ENCODE measurements at places on chromosomes 6 and 20.

- no peak for DNase-seq
Observed at GRCh38 chr6:14035071-14035847, 82.3 kb upstream of the CD83 start.

DNA sequence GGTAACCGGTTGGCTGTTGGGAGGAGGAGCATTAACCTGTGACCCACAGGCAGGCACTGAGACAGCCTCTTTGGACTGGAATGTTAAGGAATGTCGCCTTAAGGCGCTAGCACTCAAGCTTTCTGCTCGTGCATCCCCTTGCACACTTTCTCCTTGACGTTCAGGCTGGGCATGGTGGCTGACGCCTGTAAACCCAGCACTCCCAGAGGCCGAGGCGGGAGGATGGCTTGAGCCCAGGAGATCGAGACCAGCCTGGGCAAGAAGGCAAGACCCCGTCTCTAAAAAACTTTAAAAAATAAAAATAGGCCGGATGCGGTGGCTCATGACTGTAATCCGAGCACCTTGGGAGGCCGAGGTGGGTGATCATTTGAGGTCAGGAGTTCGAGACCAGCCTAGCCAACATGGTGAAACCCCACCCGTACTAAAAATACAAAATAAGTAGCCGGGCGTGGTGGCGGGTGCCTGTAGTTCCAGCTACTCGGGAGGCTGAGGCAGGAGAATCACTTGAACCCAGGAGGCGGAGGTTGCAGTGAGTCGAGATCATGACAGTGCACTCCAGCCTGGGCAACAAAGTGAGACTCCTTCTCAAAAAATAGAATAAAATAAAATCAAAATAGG is 1.9 kb upstream of the GID8 start:
- no peak for DNase-seq

- DNase-seq: peak; percentile 77
Observed at GRCh38 chr20:33866398-33867100, 55.4 kb downstream of the CHMP4B start.

GRCh38 chr20:31861385-31862156 is 8.8 kb downstream of the DUSP15 start:
- peak; percentile 99 for DNase-seq

DNA sequence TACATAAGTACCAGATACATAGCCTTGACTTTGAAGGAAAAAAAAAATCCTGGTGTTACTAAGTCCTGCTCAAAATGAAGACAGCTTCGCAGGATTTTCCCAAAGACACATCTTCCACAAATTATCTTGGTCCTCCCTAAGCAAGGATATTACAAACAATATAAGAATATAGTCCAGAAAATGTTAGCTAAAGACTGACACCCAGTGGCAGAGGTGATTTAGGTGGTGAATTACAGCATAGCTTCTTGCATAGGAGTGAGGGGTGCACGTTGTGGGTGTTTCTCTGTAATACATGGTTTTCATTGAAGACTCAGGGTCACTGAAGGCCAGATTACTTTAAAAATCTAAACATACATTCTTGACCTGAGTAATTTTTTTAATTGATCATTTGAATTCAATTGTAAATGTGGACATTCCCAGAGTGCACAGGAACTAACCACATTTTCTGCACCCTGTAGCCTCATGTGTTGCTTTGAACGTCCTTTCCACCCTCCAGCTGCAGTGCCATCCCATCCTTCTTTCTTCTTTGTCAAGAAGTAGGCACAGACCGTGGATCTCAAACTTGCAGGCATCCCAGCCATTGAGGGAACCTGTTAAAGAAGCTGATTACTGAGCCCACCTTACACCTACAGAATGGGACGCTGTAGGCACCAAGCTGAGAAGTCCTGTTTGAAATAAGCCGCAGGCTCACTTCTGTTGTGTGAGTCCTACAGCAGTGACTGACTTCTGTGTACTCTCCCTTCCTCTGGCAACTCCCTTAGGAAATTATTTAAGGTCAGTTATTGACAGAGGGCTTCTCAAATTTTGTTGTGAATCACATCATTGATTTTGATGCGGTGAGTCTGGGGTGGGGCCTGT is 102.6 kb downstream of the PERP start:
- no peak for DNase-seq

DNA sequence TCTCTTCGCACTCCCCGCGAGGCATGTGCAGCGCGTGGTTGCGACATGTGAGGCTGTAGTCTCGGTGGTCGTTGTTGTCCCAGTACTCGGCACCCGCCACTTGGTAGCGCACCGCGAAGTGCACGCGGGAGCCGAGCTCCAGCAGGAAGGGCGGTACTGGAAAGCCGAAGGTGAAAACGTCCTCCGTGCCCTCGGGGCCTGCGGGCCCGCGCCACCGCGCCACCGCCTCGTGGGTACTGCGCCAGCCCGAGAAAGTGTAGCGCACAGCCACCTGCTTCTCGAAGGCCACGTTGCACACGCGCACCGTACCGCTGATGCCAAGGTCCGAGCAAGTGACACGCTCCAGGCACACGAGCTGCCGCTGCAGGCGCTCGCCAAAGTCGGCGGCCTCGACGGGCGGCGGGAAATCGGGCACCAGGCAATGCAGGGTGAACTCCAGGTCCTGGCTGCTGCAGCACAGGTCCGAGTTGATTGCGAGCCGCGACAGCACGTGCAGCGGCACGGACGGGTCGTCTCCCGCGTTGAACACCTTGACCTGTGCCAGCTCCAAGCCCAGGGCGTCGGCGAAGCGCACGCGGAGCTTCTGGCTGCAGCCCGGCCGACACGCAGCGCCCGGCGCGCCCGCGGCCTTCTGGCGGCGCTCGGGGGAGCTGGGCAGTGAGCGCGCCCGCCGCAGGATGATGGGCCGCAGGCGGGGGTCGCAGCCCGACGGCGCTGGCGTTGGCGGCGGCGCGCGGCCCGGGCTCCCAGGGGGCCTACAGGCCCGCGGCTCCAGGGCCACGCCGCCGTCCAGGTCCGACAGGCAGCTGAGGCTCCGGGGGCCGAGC is 840 bp downstream of the PPP1R3D start:
- DNase-seq: no peak

GRCh38 chr6:97100696-97101095 is 176.2 kb downstream of the KLHL32 start:
- DNase-seq: no peak

DNA sequence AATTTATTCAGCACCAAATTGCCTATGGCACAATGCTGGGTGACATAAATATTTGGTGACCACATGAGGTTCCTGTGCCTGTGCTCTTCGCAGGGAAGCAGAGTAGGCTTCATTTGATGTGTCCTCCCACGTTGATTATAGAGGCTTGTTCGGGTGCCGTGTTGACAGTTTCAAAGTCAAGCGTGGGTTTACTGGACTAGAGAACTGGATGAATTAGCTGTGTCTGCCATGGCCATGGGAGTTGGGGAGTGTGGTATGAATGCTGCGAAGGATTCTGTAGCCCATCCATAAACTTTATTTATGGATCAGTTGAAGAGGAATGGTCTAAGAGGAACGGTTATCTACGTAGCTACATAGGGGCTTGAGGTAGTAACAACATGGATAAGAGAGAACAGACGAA is 11.0 kb downstream of the CD109 start:
- DNase-seq: no peak

DNA sequence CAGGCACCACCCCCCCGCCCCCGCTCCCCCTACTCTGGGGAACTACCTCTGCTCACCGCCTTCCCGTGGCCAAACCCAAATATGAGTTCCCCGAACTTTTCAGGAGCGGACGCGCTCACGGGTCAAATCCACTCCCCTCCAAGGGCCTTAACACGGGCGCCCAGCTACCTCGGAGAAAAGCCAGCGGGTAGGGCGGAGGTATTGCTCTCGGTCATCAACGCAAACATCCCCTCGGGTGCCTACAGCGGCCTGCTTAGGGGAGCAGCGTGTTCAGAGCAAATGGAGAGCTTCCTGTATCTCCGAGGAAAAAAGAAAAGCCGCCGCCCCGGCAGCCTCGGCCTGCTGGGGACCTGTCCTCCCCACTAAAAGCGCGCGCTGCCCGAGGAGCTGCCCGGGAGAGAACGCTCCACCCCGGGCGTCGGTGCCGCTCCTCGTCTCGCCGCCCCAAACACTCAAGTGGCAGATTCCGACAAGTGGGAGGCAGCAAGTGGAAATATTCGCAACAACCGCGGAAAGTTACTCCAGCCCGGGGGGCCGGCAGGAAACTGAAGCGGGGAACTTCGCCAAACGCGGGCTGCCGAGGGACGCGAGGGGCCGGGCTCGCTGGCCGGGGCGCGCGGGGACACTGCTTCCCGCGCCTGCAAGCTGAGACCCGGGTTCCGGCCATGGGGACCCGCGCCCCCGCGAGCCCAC is 699 bp downstream of the PTPRT start:
- DNase-seq: peak; percentile 53

DNA sequence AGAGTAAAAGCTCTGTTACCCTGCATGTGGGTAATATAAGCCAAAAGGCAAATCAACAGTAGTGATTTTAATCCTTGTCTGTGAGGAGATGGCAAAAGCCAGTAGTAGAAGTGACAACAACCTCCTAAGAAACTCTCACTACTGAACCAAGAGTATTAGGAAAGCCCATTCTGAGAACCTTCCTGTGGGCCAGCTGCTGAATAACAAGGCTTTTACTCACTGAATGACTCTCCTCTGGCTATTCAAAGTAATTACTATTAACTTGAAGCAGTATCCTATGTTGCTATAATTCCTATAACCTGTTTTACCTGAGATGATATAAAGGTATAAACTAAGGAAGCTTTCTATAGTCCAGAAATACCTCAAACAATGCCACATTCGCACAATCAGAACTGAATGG is 55.1 kb downstream of the CHD6 start:
- no peak for DNase-seq

DNA sequence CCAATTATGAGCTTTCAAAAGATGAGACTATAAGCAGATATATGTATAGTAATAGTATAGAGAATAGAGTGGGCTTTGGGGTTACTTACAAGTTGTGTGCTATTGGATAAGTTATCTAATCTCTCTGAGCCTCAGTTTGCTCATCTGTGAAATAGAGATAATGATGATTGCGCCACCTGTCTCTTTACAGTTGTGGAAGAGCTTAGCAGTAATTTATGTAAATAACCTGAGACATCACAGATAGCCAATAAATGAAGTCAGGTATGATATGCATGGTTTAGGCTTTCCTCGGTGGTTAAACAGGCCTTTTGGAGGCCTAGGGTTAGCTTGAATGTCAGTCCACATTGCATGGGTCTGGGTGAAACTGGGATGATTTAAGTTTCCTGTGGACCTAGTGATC is 29.8 kb upstream of the SCUBE3 start:
- DNase-seq: no peak

- no peak for DNase-seq
Observed at GRCh38 chr6:113432521-113433334, 424.4 kb upstream of the MARCKS start.

GRCh38 chr6:168844821-168845609 is 404.0 kb downstream of the SMOC2 start:
- no peak for DNase-seq

DNA sequence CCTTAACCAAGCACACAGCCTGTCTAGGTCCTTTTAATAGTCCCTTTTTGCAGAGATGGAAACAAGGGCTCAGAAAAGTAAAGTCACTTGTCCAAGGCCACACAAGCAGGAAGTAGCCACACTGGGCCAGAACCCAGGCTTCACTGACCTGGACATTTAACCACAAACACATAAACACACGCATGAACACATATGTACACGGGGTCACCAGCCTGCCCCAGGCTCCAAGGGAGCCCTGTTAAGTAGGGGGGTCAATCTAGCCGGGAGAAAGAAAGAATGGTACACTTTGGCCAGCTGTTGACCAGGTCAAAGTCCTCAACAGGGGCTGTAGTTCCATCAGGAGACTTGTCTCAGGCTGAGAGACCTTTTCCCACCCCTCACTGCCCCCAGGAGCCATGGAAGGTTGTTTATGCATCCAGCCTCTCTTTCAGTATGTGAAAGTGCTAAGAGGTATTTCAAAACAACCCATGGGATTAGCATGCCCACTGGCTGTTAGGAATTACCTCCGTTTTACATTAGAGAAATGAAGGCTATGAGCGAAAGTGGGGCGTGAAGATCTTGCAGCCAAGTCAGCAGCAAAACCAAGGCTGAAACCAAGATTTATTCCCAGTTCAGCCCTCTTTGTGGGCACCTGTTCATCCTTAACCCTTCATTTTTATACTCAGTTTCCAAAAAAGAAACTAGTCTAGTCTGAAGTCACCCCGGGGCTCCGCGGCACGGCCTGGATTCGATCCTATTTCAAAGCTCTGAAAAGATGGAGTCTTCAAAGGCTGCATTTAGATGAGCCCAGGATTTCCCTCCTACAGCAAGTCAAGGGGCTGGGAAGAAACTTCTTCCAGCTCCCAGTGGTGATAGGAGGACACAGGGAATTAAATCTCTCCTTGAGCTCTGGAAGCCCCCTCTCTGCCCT is 9.8 kb downstream of the SDC4 start:
- DNase-seq: no peak

DNA sequence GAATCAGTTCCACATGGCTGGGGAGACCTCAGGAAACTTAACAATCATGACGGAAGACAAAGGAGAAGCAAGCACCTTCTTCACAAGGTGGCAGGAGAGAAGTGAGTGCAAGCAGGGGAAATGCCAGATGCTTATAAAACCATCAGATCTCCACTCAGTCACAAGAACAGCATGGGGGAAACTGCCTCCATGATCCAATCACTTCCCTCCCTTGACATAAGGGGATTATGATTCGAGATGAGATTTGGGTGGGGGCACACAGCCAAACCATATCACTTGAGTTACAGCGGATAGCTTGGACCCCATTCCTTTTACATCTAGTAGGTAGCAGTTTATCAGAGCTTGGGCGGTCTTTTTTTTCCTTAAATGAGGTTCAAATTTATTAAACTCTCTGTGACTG is 19.1 kb downstream of the AFDN start:
- DNase-seq: no peak

DNA sequence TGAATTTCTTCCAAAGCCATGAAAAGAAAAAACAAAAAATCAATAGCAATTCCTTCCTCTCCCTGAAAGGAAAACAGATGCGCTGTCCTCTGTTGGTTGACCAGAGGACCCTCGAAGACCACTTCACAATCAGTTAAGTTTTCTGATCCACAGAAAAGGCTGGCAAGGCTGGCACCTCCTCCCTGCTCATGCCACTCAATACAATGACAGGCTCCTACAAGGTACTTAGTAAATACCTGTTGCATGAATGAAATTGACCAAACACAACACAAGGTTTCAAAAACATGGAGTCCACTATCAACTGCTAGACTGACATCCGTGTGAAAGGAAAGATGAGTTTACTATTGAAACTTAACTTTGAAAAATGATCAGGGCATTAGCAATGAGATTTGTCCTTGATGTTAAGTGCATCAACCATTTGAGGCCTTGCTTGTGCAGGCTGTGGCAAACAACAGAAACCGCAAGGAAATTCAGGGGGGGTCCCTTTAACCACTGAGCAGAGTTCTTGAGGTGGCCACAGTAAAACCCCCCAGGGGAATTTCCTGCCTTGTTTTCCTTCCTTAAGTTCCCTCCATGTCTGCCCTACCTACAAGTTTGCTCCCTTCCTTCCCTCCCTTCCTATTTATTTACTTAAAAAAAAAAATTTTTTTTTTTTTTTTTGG is 27.9 kb upstream of the RTF2 start:
- DNase-seq: no peak

Data from SK-N-SH (cell line).